Prostate gland (tissue), 2 donors: ENCODE measurements at places on chromosomes 7 and 10.

DNA sequence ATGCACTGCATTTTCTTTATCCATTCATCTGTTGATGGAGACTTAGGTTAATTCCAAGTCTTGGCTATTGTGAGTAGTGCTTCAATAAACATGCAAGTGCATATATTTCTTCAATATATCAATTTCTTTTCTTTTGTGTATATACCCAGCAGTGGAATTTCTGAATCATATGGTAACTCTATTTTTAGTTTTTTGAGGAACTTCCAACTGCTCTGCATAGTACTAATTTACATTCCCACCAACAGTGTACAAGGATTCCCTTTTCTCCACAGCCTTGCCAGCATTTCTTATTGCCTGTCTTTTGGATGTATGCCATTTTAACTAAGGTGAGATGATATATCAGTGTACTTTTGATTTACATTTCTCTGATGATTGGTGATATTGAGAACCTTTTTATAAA, 145.2 kb downstream of the LYZL1 start:
- no peak for DNase-seq

- no peak for DNase-seq
Measured at GRCh38 chr10:100773646-100774045, 28.3 kb downstream of the PAX2 start.

- DNase-seq: peak; percentile 19
Measured at GRCh38 chr7:102933763-102934162, 21.0 kb downstream of the LRRC17 start.

- no peak for DNase-seq
Measured at GRCh38 chr7:39069896-39070881, 92.5 kb downstream of the POU6F2 start.

DNA sequence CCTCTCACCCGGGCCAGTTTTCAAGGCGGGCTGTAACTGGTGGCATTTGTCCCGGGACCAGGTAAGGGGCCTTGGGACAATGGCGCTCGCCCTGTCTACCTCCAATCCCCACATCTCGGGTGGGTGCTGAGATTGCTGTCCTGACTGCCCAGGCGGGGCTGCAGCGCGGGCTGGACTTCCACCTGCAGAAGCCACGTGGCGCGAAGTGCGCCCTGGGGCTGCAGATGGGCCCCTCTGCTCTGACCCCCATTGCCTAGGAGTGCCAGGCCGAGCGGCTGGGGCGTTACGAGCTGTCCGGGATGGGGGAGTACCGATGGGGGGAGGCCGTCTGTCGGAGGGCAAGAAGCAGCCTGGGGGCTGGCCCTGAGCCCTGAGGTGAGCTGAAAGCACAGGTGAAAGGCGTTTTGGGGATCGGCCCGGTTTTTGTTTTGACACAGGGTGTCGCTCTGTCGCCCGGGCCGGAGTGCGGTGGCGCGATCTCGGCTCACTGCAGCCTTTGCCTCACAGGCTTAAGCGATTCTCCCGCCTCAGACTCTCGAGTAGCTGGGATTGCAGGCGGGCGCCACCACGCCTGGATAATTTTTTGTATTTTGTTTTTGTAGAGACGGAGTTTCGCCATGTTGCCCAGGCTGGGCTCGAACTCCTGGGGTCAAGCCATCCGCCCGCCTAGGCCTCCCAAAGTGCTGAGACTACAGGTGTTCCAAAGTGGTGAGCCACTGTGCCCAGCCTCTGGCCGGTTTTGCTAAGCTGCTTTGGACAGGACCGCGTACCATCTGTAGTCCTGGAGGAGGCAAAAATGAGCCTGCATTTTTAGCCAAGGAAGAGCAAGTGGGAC, at the start of gene SFXN2:
TSS of gene SFXN2 (plus strand) at position 16 of the 835 bp plus-strand sequence. CDS start 12,001 bp downstream, outside the sequence.
- peak; percentile 51 for DNase-seq

GRCh38 chr10:2873769-2874168, 193.6 kb upstream of the PFKP start:
- DNase-seq: no peak

DNA sequence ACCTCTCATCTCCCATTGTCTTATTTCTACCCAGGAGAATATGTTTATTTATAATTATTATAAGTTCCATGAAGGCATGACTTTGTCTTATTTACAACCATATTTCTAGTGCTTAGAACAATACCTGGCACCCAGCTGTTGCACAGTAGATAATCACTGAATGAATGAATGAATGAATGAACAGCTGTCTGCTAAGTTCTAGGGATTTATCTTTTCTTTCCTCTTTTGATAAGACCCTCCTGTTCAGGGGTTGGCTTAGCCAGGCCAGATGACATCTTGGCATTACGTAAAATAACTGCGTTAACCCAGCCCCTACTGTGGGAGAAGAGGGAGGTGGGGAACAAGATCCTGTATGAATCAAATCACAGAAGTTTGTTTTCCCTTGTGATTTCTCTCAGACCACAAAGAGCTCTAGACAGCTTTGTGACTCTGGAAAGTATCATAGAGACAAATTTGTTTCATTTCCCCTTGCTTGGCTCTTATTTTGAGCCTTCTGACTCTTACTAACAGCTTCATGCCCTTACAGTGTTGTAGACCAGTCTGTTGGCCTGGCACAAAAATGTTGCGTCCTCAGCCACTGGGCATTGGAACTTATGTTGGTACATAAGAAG, 8.4 kb downstream of the ZNF862 start:
- DNase-seq: no peak
